ENCODE measurements at places on chromosomes 6 and 20.

DNA sequence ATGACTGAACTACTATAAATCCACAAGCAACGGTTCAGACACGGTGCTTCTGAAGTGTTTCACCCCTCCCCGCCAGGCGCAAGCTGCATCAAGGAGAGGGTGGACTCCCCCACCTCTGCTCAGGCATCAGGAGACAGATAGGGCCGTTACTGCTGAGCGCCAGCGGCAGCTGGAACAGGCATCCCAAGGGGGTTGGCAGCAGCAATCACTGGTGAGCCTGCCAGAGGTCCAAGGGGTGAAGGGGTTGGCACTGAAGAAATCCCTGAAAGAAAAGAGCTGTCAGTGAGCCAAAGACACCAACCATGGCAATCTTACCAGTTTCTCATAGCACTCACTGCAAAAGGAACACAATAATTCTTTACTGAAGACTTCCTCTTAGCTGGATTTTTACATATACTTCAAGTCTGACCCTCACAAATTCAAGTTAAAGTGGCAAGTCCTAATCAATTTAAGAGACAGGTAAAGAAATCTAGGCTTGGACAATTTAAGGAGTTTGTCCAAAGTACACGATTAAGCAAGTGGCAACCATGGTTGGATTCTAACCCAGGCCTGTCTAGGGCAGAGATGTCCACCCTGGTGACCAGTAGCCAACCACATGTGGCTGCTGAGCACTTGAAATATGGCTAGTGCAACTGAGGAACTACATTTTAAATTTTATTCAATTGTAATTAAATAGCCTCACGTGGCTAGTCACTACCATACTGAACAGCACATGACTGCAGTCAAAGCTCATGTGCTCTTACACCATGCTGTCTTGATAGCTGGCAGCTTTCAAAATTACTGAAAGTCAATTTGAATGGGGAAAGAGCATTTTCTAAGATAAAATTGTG, 21.7 kb upstream of the TBC1D20 start:
- DNase-seq, result no peak

- no peak for DNase-seq
Observed at GRCh38 chr6:135784507-135784906, 67.0 kb upstream of the PDE7B start.

GRCh38 chr20:49914310-49915117, 815 bp downstream of the SPATA2 start:
- no peak for DNase-seq

GRCh38 chr6:108735310-108736001, 112.8 kb upstream of the ARMC2 start:
- DNase-seq, result no peak

- DNase-seq, result peak; percentile 22
Observed at GRCh38 chr6:43910638-43911353, 140.8 kb downstream of the VEGFA start.

DNA sequence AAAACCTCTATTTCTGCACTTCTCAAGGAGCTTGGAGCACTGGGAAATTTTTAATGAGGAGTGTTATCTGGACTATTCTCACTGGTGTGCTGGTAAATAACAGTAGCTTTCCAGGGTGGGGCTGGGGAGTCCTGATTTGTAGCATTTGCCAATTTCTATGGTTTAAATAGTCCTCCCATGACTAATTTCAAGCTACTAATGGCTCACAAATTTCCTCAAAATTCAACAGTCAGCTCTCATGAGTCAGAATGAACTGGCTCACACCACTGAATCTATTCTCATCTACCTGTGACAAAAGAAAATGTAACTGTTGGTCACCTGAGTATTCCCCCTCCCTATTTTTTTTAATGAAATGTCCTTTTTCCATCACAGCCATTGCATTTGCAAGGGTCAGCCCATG, 449.6 kb downstream of the KIF16B start:
- no peak for DNase-seq

GRCh38 chr6:45933855-45934254, 81.8 kb downstream of the CLIC5 start:
- DNase-seq, result no peak

- DNase-seq, result no peak
Observed at GRCh38 chr6:170250981-170251775, 39.7 kb downstream of the DLL1 start.

GRCh38 chr6:120584111-120584760, 750.0 kb downstream of the TBC1D32 start:
- no peak for DNase-seq

- DNase-seq, result no peak
Observed at GRCh38 chr6:117552618-117553017, 49.7 kb downstream of the GOPC start.

DNA sequence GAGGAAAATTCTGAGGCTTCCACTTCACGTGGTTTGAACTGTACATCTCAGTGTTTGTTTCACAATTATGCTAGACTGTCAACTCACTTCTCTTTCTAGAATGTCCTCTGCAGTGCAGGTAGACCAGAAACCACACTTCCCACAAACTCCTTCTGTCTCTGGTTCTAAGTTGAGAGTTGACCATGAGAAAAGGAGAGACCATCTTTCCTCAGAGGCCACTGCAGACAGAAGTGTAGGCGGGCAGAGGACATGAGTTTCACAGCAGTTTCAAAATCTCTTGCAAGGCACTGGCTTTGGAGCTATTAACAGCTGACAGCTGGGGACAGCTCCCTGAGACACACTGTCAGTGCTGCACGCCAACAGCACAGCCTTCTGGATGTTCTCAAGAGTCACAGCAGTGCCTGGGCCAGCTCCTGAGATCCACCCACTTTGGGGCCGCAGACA, 55.4 kb upstream of the MOXD1 start:
- DNase-seq, result peak; percentile 21

- DNase-seq, result no peak
Observed at GRCh38 chr6:124722141-124722878, 239.9 kb upstream of the RNF217 start.

GRCh38 chr6:147005499-147005898, 198.7 kb upstream of the STXBP5 start:
- no peak for DNase-seq

DNA sequence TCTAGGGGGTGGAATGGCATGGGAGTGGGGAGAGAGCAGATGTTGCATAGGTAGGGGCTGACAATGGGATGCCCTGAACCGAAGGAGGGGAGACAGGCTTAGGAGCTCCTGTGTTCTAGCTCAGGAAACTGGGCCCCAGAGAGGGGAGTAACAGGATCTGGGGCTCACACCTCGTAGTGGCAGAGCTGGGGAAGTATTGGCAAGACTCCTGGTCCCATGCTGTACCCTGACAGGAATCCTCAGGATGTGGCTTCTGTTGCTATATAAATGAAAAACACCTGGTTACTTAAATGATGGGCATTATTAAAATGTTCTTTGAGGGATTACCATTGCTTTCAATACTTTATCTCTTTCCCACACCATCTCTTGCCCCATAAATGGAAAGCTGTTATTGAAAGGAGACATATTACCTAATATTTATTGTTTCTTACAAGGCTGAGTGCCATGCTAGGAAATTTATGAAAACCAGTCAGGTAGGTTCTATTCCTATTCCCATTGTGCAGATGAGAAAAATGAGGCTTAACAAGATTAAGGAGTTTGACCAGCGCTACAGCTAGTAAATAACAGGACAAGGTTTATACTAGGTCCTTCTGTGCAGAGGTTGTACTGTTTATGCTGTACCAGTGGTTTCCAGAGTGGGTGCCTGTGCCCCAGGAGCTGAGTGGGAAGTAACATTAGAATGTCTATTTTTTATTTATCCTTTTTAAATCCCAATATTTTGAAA, 35.3 kb upstream of the TCP11 start:
- no peak for DNase-seq

DNA sequence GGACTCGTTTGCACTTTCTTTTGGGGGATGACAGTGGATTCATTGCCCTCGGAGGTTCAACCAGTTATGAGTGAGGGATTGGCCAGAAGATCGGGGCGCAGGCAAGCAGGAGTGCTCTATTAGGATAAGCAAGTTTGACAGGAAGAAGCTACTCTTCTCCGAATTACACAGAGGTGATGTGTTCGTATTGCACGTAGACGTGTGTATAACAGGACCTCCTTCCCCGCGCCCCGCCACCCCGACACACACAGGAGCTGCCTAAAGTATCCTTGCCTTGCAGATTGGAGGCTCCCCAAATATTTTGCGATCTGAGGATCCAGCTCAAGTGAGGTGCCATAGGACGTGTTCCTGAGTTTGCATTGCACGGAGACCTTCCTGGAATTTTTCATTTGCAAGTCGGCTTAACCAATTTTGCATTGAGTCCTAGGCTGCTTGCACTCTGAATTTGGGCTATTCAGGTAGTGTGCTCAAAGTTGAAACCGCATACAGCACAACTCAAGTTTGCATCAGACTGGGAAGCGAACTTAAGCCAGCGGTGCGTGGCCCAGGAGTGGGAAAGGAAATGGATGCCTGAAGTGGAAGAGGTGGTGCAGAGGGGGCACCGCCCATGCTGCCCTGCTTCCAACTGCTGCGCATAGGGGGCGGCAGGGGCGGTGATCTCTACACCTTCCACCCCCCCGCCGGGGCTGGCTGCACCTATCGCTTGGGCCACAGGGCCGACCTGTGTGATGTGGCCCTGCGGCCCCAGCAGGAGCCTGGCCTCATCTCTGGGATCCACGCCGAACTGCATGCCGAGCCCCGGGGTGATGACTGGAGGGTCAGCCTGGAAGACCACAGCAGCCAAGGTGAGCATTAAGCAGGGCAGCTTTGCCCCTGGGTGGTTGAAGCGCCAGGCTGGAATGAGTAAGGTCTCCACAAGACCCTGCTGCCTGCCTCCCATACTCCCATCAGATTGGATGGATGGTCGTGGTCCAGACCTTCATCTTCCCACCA, 770 bp downstream of the TCF19 start:
- DNase-seq, result no peak

GRCh38 chr6:168090064-168090690, 11.2 kb upstream of the FRMD1 start:
- DNase-seq, result no peak

DNA sequence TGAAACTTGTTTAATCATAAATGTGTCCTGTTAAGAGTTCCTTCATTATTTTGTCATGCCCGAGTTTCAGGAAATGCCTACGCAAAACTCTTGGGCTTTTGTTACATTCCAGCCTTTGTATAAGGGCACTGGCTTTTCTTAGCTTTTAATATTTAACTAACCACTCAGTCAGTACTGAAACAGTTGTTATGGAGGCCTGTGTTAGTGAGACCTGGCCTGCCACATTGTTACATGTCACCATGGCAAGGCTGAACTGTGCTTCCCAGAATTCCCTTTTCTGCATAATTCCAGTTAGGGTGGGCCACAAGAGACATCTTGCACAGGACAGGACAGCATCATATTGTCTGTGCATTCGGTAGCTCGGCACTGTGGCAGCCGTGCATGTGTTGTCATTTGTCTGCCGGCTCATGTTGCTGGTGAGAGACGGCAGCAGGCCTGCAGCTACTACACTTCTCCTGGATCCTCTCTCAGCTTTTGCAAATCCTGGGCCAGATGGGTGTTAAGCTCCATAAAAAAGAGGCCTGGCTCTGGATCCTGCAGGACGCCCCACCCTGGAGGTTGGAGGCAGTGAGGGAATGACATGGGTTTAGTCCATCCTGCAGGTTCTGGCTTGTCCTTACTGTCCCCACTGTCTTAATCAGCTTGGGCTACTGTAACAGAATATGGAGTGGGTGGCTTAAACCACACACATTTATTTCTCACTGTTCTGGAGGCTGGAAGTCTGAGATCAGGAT, 128.8 kb upstream of the DTNBP1 start:
- DNase-seq, result no peak

GRCh38 chr6:18161431-18161830, 6.2 kb downstream of the KDM1B start:
- DNase-seq, result no peak

GRCh38 chr6:45780523-45780922, 235.1 kb downstream of the CLIC5 start:
- DNase-seq, result no peak

DNA sequence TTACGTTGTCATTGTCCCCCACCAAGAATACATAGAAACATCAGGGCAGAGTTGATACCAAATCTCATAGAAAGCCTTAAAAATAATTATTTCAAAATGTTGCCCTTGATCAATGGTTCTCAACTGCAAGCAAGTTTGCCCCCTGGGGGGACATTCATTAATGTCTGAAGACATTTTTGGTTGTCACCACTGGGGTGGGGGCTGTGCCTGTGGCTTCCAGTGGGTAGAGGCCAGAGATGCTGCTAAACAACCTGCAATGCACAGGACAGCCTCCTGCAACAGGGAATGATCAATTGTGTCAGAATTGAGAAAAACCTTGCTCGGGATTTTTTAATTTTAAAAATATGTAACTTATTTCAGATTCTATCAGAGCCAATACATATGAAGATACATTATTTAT, 130.6 kb upstream of the DOK5 start:
- DNase-seq, result no peak

GRCh38 chr20:32358883-32359632, 927 bp downstream of the ASXL1 start:
- peak; percentile 77 for DNase-seq

DNA sequence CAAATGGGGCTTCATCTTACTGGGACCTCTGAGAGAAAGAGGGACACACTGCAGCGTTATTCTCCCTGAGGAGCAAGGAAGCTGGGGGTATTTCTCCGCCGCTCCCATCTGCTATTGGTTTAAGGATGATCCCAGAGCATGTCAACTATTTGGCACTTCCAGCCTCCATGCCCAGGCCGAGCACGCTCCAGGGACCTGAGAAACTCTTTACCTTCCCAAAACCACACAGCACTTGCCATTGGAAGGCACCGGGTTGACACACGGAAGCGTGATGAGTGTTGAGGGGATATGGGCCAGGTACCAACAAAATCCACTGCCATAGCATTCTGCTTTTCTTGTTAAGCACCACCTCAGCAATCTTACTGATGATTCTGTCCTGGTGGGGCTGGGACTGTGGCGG, 92.4 kb upstream of the SLC24A3 start:
- DNase-seq, result no peak

DNA sequence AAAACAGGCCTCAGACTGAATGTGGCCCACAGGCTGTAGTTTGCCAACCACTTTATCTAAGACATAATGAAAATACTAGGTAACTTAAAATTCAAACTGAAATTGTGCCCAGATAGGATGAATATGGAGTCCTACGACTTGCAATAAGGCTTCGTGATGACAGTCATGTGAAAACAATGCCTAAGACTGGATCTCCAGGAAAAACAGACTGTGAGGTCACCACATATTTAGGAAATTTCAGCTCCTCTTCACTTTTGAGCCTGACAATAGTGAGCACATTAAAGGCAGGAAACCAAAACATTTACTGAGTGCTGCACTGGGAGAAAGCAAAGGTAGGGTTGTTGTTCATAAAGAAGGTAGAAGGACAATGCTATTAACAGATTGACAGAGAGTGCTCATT, 50.0 kb downstream of the RTN4IP1 start:
- DNase-seq, result no peak

- no peak for DNase-seq
Observed at GRCh38 chr6:116159782-116160524, 34.0 kb upstream of the COL10A1 start.

DNA sequence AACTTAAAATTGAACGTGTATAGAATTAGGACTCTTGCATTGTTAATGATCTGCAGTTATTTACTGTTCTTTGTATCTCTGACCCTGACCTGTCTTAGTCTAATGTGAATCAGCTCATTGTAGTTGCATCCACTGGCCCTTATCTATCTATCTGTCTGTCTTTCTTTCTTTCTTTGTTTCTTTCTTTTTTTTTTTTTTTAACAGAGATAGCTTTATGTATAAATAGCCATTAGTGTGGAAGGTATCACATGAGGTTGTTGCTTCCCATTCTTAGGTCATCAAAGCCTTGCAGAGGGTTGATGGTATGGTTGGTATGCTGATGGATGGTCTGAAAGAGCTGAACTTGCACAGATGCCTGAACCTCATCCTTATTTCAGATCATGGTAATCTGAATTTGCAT, 59.9 kb downstream of the ENPP1 start:
- DNase-seq, result no peak

All from psoas muscle (tissue), 8 donors.